ENCODE measurements at places on chromosomes 2 and 18.

- DNase-seq, result no peak
Observed at GRCh38 chr2:225649274-225649673, 249.8 kb downstream of the NYAP2 start.

DNA sequence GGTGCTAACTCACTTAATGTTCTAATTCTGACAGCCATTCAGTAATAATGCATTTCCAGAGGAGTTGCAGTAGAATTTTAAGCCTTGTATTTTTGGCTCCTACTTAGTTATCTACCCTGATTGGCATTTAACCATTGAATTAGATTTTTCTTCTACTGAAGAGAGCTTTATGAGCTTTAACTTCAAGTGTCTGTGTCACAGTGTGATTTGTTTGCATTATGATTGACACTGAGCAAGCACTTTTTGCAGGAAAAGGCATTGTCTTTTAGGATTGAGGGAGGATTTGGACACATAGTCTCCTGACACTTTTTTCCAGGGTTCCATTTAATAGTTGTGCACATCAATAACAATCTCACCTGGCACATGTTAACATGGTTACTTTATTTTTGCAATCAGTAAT lies 26.7 kb downstream of the LYPD6 start:
- DNase-seq, result no peak

GRCh38 chr18:21820033-21820810 lies 79.6 kb downstream of the MIB1 start:
- DNase-seq, result no peak

- DNase-seq, result no peak
Observed at GRCh38 chr18:55096263-55096951, 137.1 kb upstream of the CCDC68 start.

GRCh38 chr2:188422726-188423125 lies 131.1 kb downstream of the GULP1 start:
- DNase-seq, result no peak

- DNase-seq, result no peak
Observed at GRCh38 chr18:54769526-54770464, 58.5 kb upstream of the RAB27B start.

- DNase-seq, result no peak
Observed at GRCh38 chr2:106284691-106285202, 90.6 kb upstream of the UXS1 start.

DNA sequence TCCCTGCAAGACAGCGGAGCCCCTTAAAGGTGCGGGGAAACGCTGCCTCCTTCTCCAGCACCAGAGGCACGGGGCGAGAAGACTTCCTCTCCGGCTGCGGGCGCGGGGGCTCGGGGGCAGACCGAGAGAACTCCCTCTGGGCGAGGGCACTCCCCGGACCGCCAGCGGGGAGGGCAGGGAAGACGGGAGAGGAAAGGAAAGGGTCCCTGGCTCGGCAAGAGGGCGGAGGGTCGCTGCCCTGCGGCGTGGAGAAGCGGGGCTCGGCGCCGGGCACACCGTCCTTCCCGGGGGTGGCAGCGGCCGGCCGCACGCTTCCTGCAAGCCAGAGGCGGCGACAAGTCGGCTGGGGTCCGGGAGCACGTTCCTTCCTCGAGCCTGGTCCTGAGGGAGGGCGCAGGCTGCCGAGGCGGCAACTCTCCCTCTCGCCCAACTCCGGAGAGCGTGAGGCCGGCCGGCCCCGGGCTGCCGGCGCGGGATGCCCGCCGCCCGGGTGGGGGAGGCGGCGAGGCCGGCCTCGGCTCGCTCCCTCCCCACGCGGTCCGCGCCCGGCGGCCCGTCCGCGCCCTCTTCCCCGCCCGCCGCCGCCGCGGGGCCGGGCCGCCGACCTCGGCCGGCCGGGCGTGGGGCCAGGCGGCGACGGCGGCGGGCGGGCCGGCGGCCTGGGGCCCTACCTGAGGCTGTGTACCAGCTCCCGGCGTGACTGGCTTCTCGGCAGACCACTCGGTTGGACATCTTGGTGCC lies 1.1 kb downstream of the MEMO1 start:
- peak; percentile 22 for DNase-seq

DNA sequence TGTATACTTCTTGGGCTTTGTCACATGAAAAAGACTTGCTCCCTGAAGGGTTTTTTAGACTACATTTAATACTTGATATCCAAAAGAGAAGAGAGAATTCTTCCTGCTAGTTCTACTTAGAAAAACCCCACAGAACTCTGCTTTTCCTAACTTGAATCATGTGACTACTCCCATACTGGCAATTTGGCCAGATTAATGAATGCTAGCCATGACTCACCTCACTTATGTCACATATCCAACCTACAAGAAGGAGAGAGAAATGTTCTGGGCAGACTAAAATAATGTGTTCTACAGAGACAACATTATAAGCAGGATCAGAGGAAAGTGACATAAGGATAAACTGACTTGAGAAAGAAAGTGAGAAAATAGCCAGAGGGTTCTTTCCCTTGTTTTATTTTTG lies 249.3 kb upstream of the GULP1 start:
- no peak for DNase-seq

DNA sequence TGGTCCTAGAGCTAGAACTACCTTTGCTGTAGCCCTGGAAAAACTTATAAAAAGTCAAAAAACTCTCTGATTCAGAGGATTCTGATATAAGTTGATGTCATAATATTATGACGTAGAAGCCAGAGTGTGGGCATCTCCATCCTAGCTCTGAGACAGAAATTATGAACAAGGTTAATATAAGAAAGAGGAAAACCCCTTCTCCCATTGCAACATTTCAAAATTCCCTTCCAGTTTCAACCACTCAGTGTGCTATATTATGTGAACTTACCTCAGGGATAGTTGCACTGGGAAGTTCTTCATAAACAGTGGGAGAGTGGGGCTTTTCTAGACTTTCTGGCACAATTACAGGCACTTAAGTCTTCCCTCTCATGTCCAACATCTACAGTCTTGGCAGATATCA lies 171.6 kb downstream of the PIK3C3 start:
- no peak for DNase-seq

DNA sequence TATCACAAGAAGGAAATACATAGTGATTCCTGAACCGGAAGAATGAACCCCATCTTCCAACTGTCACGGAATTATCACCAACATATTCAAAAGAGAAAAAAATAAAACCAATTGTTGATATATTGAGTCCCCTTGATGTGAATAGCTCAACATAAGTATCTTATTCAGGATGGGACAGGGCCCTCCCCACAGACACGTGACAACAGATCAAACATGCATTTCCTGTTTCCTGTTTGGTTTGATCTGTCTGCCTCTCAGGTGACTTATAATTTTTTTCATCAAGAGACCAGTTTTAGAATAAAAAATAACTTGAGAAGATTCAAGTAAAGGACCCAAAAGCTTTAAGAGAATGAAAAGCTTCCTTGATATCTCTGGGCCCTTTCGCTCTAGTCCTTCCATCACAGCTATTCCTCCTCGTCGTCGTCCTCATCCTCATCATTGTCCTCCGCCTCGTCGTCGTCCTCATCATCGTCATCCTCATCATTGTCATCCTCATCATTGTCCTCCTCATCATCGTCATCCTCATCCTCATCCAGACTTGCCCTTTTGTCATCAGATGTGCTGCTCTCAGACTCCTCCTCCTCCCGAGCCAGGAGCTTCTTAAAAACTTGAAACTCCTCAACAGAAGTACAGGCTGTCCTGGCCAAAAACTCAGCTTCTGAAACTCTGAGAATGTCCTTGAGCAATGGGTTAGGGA lies 6.3 kb downstream of the MTERF4 start:
- peak; percentile 80 for DNase-seq

All from CD4-positive, alpha-beta T cell treated with Interleukin-6 at 100 ng/mL for 8 hours (primary cell).